ENCODE measurements at places on chromosomes 11 and 22.

DNA sequence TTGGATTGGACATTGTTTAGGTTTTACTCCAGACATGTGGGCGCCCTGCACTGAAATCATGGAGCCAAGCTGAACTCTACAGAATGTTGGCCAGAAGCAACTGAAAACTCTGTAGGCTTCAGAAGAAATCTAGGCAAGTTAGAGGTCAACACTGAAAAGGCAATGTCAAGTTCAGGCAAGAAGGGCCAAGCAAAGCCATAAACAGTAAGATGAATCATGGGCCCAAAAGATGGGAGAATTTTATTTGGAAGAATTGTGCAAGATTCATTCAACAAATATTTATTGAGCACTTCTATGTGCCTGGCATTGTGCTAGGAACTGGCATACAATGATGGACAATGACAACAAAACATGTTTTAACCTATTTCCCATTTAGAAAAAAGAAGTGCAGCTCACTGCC is 10.9 kb downstream of the HOATZ start:
- DNase-seq, result no peak

DNA sequence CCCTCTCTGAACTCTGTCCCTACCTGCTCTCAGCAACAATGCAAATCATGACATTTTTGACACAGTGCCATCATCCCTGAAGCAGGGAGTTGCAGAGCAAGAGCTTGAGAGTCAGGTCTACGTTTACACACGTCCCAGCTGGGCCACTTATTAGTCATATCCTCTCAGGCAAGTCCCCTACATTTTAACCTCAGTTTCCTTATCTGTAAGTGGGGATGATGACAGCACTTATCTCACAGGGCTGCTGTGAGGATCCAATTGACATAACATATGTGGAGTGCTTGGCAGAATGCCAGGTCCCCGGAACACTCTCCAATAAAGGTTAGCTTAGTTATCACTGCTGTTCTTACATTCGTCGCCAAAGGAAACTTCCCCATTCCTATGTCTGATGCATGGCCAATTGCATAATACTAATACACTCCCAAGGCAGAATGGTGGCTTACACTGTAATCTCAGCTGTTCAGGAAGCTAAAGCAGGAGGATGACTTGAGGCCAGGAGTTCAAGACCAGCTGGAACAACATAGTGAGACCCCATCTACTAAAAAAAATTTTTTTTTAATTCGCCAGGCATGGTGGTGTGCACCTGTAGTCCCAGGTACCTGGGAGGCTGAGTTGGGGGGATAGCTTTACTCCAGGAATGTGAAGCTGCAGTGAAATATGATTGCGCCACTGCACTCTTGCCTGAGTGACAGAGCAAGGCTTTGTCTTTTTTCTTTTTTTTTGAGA is 16.6 kb downstream of the ASCC2 start:
- DNase-seq, result peak; percentile 98

GRCh38 chr11:49499117-49499516 is 290.7 kb upstream of the FOLH1 start:
- no peak for DNase-seq

GRCh38 chr11:17298302-17298701 is 21.8 kb downstream of the NUCB2 start:
- no peak for DNase-seq

DNA sequence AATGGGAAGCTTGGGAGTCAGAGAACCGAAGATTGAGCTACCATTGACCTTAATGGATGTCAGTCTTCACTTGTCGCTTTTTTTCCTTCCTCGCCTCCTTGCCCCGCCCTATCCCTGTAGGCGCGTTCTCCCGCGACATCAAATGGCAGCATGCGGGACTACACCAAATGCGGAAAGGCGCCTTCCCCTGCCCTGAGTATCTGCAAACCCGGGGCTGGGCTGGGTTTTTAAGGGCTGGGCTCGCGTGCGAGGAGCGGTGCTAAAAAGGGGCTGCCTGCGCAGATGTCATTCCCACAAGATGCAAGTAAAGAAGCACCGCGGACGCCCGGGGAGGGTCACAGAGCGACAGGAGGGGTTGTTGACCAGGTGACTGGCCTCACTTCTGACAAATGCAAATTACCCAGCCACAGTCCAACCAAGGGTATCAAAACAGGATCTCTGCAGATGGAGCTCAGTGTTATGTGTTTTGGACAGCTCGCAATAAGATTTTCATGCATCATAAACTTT is 4.7 kb upstream of the FAM111B start:
- peak; percentile 69 for DNase-seq

DNA sequence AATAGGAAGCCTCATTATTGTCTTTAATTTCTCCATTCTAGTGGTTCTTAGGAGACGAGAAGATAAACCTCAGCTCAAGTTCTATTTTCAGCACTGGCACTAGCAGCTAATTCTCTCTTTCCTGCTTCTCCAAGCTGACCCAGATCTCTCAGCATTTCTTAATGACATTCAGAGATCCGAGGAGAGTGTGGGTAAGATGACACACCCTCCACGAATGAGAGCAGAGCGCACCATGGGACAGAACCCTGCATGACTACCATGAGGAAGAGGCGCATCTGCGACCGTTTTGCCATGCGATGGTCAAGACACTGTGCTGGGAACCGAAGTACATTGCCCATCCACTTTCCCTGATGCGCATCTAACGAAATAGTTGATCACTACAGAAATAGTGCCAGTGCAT is 241.8 kb downstream of the LARGE1 start:
- no peak for DNase-seq

GRCh38 chr11:27013781-27014361 is 20.0 kb downstream of the FIBIN start:
- no peak for DNase-seq

DNA sequence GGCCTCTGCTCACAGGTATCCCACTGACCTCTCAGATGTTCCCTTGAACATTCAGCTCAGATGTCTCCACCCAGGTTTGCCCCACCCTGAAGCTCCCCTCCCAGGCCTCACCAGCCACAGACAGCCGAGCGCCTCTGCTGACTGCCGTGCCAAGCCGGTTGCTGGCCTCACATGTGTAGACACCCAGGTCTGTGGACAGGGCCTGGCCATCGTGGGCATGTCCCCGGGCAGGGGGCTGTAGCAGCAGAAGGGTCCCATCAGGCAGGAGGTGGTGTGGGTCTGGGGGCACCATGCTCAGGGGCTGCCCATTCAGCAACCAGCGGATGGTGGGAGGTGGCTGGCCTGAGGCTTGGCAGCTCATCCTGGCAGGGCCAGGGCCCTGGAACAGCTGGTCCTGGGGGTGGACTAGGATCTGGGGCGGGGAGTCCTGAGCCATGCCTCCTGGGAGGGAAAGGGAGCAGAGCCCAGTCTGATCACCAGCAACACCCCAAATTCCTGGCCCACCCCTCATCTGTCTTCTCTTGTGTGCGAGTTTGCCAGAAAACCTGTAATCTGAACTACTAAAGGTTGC is 759 bp downstream of the ROBO4 start:
- no peak for DNase-seq

DNA sequence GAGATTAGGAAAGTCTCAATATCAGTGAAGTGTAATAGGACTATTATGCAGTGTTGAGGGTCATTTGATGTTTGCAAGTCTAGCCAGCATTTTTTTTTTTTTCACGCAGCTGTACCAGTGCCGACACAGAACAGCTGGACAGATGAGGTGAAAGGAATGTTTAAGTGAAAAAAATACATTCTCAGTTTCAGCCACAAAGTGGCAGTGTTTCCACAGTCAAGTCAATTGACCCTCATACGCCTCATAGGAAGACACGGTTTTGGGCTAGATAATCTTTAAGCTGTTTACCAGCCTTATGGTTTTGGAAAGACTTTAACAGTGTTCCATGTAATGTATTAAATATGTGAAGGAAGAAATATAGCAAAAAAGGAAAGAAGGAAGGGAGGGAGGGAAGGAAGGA is 349.9 kb upstream of the ANO3 start:
- no peak for DNase-seq

DNA sequence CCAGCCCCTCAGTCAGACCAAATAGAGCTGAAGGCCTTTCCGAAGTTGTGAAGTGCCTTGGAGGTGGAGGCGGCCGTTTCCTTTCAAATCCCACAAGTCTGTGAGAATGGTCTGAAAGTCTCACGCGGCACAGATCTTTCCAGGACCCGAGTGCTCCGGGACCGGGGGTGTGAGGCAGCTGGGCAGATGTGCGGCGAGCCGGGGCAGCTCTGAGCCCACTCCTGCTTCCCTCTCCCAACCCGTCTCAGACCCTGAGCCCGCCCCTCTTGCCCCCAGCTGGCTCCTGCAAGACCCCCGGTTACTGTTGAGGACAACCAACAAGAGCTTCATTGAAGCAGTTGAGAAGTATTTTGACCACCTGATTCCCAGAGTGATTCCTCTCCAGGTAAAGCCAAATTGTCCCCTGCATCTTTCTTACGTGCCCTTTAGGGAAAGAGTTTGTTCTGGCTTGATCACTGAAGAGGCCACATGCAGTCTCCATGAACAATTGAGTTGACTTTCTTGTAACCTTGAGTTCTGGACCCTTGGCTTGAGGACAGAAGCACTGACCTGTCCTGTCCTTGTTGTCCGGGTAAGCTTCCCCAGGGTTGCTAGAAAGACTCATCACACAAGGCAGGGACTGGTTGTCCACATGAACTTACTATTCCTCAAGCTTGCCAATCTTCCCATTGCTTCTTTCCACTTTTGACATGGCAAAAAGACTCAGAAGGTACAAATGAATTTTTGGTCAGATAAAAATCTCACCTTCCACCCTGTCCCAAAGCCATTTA is 7.5 kb downstream of the GLB1L3 start:
- DNase-seq, result no peak

Data from inflammatory macrophage treated with lipopolysaccharide for 4 hours (primary cell).